ENCODE measurements at places on chromosomes 5 and 9.
A peak's percentile ranks its signal among the peaks of the same experiment; 100 is the strongest.

GRCh38 chr9:135552698-135553171, 6.8 kb downstream of the OBP2A start:
- no peak for DNase-seq

- no peak for DNase-seq
Observed at GRCh38 chr5:127136908-127137307, 63.6 kb upstream of the C5orf63 start.

DNA sequence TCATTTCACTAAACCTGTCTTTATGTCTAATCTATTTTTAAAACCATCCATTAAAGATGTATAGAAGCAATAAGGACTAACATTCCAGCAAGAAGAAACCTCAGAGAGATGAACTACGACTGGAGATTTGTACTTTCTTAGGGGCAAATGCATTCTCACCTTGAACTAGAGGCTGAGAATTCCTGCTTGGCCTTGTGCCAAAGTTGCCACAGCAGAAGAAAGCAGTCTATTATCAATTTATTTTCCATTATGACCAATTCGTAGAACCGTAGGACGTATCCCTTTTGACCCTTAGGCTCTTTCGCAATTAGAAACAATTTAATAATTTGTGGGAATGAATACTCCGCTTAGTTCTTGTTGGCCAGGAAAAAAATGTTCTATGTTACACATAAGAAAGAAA, 1647.4 kb upstream of the CDH9 start:
- no peak for DNase-seq

DNA sequence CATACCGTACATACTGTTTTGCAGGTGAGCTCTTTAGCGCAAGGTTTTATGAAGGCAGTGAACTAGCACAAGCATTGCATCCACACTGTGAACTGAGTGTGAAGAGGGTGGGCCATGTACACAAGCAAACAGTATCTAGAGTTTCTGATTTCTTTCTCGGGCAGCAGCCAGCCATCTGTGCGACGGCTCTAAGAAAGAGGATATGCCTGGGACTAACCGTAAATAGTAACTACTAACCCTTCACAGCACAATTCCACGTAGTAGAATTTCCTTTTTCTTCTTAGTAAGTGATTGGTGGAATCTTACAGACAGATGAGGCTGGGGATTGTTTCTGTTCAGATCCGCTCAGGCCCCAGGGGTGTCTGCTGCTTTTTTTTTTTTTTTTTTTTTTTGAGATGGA, 89.0 kb downstream of the DRD1 start:
- DNase-seq = no peak

DNA sequence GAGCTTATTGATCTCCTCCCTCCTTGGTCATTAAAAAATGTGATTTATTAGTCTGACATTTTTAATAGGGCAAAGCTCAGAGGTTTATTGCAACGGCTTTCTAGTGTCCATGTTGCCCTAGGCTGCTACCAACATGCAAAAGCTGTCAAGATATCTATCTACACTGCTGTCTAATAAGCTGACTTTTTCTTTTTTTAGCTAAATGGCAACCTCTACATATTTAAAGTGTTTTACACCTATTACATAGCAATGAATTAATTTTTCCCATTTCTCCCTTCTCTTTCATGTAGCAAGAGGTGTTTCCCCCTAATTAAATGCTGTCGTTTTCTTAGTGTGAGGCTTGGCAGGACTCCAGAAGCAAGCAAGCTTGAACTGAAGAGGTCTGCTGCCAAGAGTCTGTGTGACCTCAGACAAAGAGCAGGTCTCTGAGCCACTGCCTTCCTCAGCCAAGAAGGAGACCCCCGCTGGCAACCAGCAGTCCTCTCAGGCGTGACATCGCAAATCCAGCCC, 79.4 kb downstream of the GAS1 start:
- DNase-seq = no peak

- no peak for DNase-seq
Observed at GRCh38 chr5:85576666-85577065, 1041.1 kb upstream of the COX7C start.

DNA sequence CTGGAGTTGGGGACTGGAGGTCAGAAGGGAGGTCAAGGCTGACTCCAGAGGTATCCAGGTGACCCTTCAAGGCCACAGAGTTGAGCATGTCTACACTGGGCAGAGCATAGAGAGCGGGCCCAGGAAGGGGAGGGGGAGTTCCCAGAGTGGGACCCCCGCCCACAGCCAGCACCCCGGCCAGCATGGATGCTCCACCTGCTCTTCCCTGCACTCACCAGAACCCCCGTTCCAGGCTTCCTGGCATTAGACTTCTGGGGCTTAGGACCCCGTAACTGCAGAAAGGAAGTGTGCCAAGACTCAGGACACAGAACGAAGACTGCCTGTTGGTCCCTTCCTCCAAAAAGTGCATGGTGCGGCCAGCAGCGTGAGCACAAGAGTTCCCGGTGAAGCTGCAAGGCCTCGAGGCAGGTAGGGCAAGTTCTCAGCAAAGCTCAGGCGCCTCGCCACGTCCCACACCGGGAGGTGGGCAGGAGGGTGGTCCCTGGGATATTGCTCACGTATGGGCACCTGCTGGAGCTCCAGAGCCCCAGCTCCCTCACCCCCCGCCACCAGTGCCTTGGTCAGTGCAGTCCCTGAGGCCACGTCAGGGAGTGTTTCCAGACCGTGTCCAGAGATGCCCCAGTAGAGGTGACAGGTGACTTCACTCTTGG, 13.8 kb downstream of the ABO start:
- DNase-seq = no peak

DNA sequence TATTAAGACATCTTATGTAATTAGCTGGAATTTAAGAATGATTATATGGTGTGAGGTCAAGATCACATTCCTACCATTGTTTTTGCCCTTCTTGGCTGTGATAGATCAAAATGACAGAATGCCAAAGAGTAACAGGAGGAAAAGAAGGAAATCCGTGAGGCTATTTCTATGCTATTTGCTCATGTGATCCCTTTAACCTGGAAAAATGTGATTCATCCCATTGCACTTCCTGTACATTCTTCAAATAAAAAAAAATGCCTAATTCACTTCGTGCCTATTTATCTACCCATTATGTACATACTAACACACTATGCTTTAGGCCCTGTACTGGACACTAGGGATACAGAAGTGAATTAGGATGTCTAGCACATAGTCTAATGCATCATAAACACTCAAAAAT, 154.1 kb upstream of the PAPPA start:
- no peak for DNase-seq

- no peak for DNase-seq
Observed at GRCh38 chr5:1490376-1490775, 33.4 kb downstream of the LPCAT1 start.

DNA sequence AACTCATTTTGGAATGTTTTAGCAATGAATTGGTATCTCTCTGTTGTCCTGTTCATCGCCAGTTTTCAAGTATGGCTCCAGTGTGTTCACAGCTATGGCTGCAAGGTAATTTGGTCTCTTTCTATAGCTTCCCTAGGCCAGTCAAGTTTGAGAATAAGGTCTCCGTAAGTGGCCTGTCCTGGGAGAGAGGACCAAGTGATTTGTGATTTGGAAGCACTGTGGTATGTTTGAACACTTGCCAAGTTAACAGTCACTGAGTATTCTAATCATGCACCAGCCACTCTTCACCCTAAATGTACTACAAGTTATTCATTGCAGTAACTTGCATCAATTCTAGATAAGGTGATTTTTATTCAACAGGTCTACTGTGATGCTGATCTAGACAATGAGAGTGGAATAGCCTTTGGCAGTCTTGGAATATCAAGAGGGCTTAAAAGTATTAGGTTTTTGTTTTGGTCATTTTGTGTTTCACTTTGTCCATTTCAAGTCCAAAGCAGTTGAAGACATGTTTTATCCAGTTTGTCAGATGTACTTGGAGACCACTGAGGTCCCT, 41.1 kb downstream of the G3BP1 start:
- DNase-seq = no peak

GRCh38 chr5:170221327-170221741, 11.5 kb upstream of the C5orf58 start:
- DNase-seq = no peak

GRCh38 chr5:34657274-34657921, 1.3 kb downstream of the RAI14 start:
- DNase-seq = no peak

GRCh38 chr5:168467755-168468330, 18.4 kb upstream of the RARS1 start:
- no peak for DNase-seq

DNA sequence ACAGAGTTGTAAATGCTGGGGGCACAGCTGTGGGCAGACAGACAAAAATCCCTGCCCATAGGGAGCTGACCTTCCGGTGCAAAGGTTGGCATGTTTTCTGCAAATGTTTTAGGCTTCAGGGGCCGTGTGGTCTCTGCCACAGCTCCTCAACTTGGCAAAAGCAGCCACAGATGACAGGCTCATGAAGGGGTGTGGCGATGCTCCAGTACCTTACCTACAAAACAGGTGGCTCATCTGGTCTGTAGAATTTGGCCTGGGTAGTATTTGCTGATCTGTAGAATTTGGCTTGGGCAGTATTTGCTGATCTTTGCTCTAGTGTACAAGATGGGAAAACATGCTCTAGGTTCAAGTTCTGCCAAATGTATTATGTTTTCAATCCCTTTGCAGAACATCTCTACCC, 283.9 kb downstream of the GADD45G start:
- DNase-seq = peak; percentile 99

- peak; percentile 11 for DNase-seq
Observed at GRCh38 chr5:17185773-17186172, 31.7 kb upstream of the BASP1 start.

DNA sequence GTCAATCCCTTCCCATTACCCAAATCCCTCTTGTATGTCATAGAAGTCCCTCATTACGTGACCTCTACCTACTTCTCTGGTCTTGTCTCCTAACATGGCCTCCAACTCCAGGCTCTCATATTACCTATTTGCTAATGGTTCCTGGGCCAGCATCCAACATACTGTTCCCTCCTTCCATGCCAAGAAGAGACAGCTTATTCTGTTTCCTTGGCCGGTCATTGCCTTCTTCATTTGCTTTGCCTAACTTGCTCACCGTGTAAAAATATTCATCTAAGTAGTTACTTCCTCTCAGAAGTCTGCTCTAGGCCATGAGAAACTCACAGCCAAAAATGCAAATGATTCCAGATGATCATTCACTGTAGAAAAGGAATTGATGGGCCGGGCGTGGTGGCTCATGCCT, 8.9 kb upstream of the IL6ST start:
- DNase-seq = peak; percentile 40

DNA sequence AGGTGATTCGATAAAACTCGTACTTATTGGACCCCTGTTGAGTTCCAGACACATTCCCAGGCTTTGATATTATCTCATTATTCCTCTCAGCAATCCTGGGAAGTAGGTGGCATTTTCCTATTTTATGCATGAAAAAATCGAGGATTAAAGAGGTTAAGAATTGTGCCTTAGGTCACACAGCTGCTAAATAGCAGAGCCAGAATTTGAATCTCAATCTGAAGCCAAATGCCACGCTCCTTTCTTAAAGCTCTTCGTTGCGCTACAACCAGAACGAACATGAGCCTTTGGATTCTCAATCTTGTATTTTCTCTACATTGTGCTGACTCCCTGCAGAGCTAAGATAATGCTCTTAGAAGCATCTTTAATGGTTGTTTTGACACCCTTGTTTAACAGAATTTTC, 527.8 kb upstream of the TLE4 start:
- no peak for DNase-seq

DNA sequence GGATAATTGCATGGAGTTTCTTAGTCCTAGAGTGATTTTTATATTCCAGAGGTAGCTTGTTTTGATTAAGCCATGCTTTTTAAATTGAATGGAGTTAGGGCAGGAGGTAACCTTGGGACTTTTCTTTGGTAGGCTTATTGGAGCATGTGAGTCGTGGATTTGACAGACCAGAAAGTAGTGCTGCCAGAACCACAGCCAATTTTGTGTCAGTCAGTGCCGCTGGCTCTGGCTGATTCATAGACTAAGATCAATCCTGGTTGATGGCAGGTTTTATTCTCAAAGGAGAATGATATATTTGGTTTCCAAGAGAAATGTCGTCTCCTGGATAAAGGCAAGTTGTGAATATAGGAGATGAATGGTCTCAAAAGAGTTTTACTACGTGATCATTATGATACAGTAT, 20.3 kb downstream of the RAI14 start:
- no peak for DNase-seq

- DNase-seq = no peak
Observed at GRCh38 chr5:81850501-81851357, 99.8 kb upstream of the SSBP2 start.

GRCh38 chr5:144141585-144141984, 28.9 kb downstream of the YIPF5 start:
- no peak for DNase-seq

DNA sequence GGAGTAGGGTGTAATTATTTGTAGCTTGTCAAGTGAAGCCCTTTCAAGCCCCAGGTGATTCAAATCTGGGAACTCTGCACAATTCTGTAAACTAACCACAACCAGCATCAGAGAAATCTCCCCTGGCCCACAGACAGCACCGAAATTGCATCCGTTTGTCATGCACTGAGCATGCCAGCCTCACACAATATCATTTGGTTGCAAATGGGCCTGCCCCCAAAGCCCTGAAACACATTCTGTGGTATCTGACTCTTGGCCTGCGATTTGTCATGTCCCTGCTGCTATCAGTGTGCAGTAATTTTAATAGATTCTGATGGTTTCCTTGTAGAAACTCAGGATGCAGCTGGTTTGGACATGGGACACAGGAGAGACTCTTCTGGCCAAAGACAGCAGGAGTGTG, 35.3 kb downstream of the SNX24 start:
- DNase-seq = no peak

DNA sequence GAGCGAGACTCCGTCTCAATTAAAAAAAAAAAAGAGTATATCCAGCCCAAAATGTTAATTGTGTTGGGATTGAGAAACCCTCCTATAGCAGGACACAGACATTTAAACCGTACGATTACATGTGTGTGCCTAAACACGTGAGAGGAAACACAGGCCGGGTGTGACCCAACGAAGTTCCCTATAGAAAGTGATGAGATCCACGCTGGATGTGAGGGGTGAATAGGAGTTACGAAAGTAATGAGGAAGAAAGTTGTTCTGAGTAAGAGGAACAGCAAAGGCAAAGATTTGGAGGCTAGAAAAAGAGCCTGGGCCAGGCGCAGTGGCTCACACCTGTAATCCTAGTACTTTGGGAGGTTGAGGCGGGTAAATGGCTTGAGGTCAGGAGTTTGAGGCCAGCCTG, 13.6 kb downstream of the NAIF1 start:
- DNase-seq = no peak

- DNase-seq = no peak
Observed at GRCh38 chr5:126912616-126913200, 117.7 kb downstream of the MARCHF3 start.

- DNase-seq = no peak
Observed at GRCh38 chr5:67259548-67260215, 63.1 kb upstream of the CD180 start.

- DNase-seq = no peak
Observed at GRCh38 chr5:134561871-134562296, 36.4 kb downstream of the JADE2 start.

GRCh38 chr9:38032266-38033110, 36.5 kb downstream of the SHB start:
- peak; percentile 87 for DNase-seq

DNA sequence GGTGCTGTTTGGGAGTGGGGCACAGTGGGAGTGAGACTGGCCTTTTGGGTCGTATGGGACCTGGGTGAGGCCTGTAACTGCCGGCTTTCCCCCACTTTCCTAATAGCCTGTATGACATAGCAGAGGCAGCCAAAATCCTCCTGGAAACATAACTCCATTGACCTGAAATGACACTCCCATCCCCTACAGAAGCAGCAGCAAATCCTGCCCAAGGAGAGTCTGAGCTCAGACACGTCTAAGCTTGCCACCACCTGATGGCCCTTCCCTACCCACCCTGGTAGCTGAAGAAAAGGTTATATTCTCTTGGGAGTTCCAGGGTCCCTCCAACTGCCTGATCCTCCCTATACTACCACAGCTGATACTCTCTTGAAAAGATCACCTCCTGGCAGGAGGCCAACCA, 179.8 kb upstream of the ARRDC3 start:
- DNase-seq = no peak

Measured in LNCaP clone FGC (cell line).